Suppressor macrophage treated with lipopolysaccharide for 4 hours (primary cell): ENCODE measurements at places on chromosomes 13 and 19.

- DNase-seq = no peak
Measured at GRCh38 chr19:1563251-1563650, 4.9 kb downstream of the MEX3D start.

DNA sequence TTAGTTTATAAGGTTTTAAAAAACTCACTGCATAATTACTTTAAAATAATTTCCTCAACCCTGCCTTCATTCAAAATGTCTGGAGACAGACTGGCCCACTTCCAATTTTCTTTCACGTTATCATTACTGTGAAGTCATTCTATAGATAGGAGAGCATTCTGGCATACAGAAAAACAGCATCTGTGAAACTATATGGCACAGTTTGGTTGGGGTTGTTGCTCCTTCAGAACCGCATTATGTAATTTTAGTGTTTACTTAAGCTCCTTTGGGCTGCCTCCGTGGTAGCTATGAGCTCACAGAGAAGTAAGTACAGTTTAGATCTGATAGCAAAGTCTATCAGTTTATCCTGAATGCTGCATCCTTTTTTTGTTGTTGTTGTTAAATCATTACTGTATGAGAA, 104.3 kb downstream of the KCNRG start:
- no peak for DNase-seq

- no peak for DNase-seq
Measured at GRCh38 chr19:2193807-2194206, 30.1 kb downstream of the DOT1L start.

GRCh38 chr19:41928754-41929535, 696 bp upstream of the ERFL start:
- DNase-seq = no peak

GRCh38 chr13:104868806-104869205, 1666.7 kb downstream of the EFNB2 start:
- DNase-seq = no peak

DNA sequence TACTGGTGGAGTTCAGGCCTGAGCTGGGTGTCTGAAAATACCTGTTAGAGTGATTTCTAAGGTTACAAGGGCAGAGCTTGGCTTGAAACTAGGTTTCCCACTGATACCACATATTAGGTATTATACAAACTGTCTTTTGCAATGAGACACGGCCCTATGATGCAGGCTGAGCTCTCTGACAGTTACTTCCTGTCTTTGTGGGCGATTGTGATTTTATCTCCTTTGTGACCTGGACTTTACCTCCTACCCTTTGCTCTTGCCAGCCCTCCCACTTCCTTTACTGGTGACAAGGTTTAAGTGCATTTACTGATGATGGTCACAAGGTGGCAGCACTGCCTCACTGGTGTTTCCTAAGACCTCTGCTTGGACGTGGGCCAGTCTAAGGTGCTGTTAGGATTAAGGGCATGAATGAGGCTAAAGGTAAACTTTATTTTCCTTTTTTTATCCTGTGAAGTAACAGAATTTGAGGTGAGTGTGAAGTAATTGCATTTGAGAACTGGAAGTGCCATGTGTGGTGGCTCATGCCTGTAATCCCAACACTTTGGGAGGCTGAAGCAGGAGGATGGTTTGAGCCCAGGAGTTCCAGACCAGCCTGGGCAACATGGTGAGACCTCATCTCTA, 7.7 kb upstream of the CXCL17 start:
- DNase-seq = peak; percentile 84

DNA sequence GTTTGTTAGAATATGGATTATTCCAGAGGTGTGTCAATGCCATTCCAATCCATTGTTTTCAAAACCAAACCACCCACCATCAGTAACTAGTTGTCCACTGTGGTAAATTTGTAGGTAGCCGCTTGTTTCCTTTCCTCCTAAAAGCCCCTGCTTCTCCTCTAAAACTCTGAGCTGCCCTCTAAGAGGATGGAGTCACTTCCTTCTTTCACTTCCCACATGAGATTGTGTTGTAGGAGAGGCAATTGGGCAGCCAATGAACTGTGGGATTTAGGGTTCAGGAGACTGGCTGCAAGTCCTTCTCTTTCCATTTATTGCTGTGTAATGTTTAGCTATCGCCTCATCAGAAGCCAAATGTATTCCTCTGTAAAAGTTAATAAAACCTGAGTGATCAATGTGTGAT, 49.9 kb upstream of the RFXAP start:
- DNase-seq = peak; percentile 43

DNA sequence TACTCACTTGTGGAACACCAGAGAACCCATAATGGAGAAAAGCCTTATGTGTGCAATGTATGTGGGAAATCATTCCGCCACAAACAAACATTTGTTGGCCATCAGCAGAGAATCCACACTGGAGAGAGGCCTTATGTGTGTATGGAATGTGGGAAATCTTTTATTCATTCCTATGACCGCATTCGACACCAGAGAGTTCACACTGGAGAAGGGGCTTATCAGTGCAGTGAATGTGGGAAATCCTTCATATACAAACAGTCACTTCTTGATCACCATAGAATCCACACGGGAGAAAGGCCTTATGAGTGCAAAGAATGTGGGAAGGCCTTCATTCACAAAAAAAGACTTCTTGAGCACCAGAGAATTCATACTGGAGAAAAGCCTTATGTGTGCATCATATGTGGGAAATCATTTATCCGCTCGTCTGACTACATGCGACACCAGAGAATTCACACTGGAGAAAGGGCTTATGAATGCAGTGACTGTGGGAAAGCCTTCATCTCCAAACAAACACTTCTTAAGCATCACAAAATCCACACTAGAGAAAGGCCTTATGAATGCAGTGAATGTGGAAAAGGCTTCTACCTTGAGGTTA, 10.9 kb downstream of the ZNF549 start:
- no peak for DNase-seq

- no peak for DNase-seq
Measured at GRCh38 chr13:69315039-69315438, 792.6 kb upstream of the ATXN8OS start.

DNA sequence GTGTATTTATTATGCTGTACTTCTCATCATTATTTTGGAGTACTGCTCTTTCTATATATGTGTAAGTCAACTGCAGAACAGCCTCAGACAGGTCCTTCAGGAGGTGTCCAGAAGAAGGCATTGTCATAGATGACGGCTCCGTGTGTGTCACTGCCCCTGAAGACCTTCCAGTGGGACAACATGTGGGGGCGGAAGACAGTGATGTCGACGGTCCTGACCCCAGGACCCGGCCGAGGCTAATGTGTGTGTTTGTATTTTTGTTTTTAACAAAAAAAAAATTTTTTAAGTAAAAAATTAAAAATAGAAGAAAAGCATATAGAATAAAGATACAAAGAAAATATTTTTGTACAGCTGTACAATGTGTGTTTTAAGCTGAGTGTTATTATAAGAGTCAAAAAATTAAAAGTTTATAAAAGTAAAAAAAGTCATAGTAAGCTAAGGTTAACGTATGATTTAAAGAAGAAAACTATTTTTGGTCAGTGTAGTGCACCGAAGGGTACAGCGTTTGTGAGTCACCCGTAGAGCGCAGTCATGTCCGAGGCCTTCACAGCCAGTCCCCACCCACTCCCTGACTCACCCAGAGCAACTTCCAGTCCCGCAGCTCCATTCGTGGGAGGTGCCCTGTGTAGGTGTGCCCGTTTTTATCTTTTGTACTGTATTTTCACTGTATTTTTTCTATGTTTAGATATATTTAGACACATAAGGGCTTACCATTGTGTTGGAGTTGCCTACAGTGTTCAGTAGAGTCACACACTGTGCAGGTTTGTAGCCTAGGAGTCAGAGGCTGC, 42.2 kb upstream of the SPACA7 start:
- no peak for DNase-seq
